ENCODE measurements at places on chromosomes 2 and 18.

DNA sequence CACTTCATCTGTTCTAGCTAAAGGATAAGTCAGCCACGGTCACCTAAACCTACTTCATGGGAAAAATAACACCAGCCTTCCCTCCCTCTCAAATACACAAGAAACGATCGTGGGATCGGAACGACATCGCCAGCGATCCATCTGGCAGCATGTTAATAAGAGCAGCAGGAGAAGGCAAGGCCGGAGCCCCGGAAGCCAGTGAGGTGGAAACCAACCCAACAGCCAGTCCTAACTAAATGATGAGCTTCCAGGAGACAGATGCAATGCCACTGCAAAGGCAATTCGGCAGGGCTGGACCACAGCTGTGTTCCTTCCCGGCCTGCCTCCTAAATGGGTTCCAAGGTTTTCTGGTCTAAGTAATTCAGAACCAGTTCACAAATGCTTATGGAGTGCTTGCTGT is 117.5 kb downstream of the TMEM163 start:
- no peak for DNase-seq

- no peak for DNase-seq
These were observed 45.2 kb downstream of the TMEM131 start for GRCh38 chr2:97950329-97951154.

DNA sequence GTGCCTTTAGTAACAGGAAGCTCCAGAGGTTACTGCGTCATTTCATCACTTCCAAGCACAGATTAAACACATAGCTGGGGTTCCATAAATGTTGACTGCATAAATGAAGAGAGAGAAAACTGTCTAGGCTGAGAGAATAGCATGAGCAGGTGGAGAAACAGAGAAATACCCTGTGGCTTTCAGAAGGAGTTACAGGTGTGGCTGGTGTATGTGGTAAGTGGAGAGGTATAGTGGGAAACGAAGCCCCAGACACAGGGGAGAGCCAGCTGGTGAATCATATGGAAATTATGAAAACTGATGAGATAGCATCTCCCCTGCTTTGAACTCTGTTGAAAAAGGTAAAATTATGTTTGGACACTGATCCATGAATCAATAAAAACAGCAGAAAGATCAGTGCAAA is 807.4 kb upstream of the POU3F3 start:
- no peak for DNase-seq

DNA sequence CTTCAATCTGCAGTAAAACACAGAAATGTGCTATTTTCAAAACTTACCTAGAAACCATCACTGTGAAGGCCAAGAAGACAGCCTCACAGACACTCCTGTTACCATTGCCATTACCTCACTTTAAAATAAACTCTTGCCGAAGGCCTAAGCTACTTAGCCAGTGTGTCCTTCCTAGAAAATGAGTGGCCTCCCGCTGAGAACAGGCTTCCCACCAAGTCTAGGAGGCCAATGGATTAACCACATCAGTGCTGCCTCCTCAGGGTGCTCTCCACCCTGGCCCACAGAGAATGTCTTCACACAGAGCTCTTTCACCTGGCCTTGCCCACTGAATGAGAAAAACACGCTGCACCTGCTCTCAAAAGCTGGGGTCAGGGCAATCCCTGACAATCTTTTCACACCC is 47.5 kb downstream of the L3MBTL4 start:
- no peak for DNase-seq

DNA sequence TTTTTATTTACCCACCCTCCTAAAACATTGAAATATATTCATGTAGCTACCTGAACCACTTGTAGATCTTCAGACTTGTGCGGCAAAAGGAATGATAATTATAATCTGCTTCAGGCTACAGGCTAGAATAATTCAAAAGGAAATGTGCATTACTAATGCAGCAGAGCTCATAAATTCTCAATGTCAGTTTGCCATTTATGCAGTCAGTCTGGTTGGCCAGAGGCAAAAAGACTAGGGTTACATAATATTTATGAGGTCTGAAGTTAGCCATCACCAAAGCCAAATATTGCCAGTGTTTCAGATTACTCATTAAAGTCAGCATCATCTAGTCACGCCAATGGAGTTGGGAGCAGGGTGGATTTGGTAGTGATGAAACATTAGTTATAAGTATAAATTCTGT is 38.9 kb downstream of the METAP1D start:
- no peak for DNase-seq

DNA sequence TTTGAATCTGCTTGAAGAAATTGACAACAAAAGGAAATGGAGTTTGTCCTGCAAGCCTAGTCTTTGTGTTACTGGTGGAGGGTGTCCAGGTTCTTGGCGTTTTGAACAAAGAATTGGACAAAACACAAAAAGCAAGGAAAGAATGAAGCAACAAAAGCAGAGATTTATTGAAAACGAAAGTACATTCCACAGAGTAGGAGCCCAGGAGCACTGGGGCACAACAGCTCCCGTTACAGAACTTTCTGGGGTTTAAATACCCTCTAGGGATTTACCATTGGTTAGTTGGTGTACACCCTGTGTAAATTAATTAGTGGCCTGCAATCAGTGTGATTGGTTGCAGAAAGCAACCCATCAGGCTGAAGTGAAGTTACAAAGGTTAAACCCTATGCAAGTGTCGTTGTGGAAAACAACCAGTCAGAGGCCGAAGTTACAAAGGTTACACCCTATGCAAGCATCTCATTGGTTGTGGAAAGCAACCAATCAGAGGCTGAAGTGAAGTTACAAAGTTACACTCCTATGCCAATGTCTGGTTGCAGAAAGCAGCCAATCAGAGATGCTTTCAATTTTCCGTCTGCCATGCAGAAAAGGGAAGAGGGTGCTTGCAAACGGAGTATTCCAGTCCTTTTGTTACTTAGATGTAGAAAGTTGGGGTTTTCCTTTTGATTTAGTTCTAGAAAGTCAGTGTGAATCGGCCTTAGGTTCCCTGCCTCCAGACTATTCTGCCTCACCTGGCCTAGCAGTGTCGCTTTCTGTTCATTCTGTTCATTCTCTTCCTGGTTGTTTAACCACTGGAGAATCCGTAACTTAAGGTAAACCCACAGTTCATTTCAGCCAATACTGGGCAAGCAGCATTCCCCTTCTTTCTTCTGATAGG is 47.6 kb upstream of the PTH2R start:
- DNase-seq: no peak

GRCh38 chr2:140808820-140809219 is 1322.0 kb downstream of the LRP1B start:
- no peak for DNase-seq

DNA sequence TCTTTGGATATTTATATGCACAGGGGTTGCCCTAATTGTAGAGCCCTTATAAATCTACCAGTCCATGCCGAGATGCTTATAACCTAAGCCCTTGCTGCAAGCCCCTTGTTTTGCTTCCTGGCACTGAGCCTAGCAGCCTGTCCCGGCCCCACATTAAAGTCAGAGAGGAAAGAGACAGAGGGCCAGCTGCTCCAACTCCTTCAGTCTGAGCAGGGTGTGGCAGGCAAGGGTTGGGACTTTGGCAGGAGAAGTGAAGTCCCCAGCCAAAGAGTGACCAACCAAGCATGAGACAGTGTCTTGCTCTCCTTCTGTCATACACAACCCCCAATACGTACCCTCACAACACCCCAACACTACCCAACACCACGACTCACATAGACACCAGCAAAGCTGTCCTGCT is 54.7 kb upstream of the FZD7 start:
- DNase-seq: no peak

GRCh38 chr18:58788971-58789875 is 75.5 kb upstream of the ZNF532 start:
- DNase-seq: no peak

DNA sequence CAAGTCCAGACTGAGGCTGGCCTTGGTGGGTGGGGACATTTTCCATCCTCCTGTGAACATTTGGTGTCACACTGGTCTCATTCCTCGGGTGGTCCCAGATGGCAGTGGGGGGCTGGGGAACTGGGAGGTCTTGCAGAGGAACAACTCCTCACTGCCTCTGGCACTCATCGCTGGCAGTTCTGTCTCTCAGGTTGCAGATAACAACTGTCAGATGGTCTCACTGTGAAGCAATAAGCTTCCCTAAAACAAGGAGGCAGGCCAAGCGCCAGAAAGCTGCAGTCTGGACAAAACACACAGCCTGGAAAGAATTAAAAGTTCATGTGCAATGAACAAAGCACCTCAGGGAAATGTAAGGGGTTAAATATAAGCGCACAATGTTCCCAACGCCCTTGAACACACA is 78.1 kb downstream of the IRS1 start:
- no peak for DNase-seq

DNA sequence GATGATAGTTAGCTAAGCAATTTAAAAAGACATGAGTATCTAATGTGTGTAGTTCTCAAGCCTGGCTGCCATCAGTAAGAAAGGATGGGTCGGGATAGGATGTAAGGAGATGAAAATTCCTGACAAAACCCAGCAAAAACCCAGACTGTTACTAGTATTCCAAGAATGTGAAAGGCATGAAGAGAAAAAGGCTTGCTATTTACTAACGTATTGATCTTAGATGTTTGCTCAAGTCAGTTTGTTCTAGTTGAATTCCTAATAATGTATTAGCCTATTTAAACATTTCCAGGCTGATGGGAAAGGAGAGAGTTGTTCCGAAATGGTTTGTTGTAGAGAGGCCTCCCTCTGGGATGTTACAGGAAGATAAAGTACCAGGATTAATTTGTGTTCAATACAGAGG is 88.2 kb downstream of the ZNF532 start:
- DNase-seq: no peak

- no peak for DNase-seq
These were observed 20.3 kb downstream of the POU3F3 start for GRCh38 chr2:104874230-104874629.

DNA sequence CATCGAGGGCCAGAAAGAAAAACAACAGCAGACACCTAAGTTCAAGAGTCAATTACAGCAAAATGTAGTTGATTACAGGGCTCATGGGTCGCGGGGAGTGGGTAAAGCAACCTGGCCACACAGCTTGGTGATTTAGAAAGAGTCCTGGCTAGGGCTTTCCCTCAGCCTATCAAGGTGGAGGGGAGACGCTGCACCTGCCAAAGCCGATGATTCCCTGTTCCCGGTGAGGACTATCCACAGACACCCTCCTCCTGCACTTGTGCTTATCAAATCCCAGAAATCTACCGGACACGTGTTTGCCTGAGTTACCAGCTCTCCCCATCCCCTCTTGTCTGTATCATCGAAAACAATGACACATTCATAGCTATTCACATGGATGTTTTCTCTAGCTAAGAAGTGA is 7.0 kb upstream of the SOX11 start:
- DNase-seq: no peak
